ENCODE measurements at places on chromosomes 7 and 10.

DNA sequence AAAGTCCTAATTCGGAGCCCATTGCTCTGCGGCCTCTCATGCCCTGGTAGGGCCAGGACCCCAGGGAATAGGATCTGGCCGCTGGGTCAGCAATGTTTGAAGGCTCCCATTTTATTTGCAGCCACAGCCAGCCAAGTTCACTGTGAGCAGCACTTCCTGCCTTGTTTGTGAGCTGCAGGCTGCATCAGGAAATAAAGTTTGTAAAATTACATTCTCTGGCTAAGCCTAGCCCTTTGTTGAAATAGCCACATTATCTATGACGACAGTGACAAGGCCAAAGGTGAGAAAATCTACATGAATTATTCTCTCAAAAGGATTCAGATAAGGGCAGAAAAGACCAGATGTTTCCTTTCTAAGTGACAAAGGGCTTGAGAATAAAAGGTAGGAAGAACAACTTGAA is 23.7 kb upstream of the ITGB1 start:
- DNase-seq: no peak

- DNase-seq: no peak
Measured at GRCh38 chr10:84269773-84270172, 24.9 kb downstream of the RGR start.

GRCh38 chr10:34151481-34151880 is 663.6 kb downstream of the PARD3 start:
- DNase-seq: no peak

- no peak for DNase-seq
Measured at GRCh38 chr10:127952575-127952869, 45.6 kb downstream of the PTPRE start.

DNA sequence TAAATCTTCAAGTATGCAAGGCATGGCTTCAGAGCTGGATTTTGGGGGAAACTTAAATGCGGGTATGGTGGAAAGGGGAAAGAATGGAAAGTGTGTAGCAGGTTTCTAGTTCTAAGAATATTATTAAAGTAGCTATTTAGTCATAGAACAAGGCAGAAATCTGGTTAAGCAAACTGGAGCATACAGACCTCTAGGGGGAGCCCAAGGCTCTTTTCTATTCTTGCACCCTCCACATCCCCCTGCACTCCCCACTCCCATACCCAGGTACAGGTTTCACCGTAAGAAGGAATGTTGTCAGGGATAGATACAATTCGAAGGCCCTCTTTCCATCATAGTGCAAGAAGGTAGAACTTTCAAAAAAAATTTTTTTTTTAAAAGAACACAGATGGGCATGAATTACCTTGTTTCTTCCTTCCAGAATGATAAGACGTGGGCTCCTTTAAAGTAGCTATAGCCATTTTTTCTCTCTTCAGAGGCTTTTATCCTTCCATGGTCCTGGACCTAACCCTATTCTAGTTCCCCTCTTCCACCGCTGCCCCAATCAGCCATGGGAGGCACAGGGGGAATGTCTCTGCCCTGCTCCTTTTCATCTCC is 41.5 kb upstream of the SMIM30 start:
- DNase-seq: no peak

GRCh38 chr10:70162151-70162891 is 8.0 kb downstream of the SAR1A start:
- no peak for DNase-seq

DNA sequence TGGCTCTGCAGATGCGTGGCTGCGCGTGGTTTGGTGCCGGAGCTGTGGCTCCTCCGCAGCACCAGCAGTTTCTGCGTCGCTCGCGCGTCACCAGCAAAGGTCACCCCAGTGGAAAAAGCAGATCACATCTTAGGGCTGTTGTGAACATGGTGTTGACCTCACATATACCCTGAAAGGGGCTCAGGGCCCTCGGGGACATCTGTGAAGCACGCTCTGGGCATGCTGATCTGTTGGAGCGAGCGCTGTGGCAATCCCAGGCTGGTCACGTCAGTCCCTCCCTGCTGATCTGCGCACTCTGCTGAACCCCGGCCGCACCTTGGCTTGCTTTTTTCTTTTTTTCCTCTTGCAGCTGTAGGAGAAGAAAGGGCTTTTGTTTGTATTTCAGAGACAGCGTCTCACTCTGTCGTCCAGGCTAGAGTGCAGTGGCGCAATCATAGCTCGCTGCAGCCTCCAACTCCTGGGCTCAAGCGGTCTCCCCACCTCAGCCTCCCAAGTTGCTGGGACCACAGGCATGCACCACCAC is 33.3 kb upstream of the AP5Z1 start:
- no peak for DNase-seq

GRCh38 chr7:30087371-30087770 is 47.4 kb upstream of the MTURN start:
- DNase-seq: no peak

DNA sequence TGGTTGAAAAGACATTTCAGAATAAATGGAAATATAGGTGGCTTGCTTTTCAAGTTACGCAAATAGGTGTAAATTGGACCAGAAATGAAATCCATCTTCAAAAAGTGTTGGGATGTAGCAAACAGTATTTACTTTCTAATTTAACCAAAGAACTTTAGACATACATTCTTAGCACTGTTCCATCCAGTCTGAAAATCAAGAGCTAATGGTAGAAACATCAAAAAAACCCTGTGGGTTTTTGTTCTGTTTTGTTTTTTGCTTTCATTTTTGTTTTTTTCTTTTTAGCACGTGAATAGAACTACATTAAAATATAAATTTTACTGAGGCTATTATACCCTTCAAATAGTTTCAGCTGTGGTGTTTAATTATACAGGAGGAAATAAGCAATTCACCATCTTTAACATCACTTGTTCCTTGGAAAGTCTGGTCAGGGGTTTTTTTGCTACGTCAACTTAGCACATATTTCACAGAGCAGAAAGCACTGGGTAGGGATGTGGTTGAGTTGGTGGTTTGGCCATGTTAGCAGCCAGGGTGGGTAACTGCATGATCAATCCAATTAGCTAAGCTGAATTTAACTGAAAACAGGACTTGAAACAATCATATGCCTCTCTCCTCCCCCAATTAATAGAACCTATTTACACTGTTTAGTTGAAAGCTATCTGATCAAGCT is 275.4 kb upstream of the PFKP start:
- no peak for DNase-seq

DNA sequence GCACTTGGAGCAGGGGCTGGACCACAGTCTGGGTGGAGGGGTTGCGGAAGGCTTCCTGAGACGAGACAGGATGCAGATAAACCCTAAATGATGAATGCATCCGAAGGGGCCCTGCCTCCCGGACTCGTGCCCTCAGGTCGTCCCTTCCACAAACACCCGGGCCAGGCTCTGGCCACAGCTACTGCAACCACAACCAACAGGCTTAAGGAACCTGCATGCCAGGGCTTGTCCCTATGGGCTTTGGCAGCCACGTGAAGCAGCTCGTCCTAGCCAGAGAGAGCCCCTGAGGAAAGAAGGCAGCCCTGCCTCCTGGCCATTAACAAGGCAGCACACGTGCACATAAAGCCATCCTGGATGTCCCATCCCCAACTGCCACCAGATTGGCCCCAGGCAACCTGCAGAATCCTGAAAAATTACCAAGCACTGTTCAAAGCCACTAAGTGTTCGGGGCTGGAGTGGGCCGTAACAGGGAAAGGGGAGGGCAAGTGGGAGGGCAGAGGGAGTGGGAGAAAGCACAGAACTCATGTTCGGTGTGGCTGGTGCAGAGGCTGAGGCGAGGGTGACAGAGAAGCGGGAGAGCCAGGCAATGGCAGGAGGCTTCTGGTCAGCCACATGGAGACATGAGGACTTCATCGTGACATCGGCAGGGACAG is 62.7 kb downstream of the MAD1L1 start:
- DNase-seq: no peak

- DNase-seq: no peak
Measured at GRCh38 chr7:16365952-16366351, 55.4 kb downstream of the CRPPA start.

- DNase-seq: no peak
Measured at GRCh38 chr10:85645926-85646711, 720.5 kb downstream of the GRID1 start.

GRCh38 chr7:13041368-13041988 is 354.0 kb downstream of the ARL4A start:
- DNase-seq: no peak

DNA sequence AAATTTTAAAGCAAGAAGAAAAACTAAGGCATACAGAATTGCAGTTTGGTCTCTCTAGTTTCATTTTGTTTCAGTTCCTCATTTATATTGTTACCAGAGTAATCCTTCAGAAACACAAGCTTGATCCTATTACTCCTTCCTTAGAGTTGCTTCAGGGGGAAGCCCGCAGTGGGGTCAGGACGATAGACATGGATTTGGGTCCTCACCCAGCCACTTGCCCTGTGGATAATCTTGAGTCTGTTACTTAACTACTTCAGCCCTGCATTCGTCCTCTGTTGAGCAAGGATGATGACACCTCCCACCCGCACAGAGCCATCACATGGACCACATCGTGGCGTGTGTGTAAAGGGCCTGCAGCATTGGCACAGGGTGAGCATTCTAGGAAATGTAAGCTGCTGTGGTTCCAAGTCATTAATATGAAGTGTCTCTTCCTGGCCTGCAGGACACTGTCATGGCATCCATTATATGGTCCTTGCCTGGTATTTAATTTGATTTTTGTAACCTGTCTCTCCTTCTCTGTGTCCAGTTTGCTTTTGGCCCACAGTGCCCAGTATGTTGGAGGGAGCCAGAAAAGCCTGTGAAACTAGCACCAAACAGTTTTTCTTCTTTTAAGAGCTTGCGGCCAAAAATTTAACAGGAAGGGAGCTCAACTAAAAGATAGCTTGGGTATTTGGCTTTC is 111.2 kb downstream of the EEPD1 start:
- no peak for DNase-seq

- DNase-seq: no peak
Measured at GRCh38 chr7:134968110-134968509, 18.2 kb upstream of the AGBL3 start.

DNA sequence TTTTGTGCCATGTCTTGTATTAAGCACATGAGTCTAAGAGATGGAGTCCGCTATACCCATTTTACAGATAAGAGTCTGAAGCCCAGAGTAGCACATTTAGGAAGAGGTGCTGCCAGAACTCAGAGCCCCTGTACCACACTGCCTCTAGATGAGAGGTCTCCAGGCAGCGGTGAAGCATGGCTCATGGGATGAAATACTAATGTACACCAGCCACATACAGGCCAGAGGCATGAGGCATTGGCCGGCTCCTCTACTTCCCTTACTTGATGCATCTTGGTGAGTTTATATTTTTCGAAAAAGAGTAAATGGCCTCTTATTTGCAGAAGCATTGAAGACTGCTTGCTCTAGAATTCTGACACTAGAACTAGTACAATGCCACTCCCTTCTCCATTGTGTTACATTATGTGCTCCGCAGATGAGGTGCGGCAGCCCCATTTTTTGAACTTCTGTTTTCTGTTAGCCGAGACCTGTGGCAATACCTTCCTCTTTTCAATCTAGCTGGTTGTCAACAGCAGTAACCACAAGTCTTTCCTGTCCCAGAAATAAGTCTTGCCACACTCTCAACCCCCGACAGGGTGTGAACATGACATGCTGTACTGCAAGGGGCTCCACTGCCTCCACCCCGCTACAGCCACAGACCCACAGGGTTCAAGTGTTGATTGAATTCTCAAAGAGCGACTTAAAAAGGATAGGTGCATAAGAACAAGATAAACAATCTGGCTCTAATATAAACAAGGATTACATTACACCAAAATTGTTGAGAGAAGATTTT is 145.3 kb downstream of the CELF2 start:
- DNase-seq: no peak

DNA sequence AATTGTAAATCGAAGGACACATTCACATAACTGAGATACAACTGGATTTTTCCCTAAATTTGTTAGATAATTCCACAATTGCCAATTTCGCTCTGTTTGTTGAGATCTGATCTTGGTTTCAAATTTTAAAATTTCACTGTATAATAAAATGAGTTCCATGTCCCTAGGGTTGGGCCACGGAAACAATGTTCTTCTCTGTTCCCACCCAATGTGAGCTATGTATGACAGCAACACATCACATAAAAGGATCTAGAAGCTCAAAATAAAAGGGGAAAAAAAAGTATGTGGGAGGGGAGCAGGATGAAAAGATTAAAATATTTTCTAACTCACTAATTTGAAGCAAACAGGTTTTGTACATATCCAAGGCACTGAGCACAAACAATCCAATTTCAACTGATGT is 287.8 kb upstream of the MKLN1 start:
- no peak for DNase-seq

GRCh38 chr7:137446025-137446424 is 102.5 kb upstream of the PTN start:
- no peak for DNase-seq

DNA sequence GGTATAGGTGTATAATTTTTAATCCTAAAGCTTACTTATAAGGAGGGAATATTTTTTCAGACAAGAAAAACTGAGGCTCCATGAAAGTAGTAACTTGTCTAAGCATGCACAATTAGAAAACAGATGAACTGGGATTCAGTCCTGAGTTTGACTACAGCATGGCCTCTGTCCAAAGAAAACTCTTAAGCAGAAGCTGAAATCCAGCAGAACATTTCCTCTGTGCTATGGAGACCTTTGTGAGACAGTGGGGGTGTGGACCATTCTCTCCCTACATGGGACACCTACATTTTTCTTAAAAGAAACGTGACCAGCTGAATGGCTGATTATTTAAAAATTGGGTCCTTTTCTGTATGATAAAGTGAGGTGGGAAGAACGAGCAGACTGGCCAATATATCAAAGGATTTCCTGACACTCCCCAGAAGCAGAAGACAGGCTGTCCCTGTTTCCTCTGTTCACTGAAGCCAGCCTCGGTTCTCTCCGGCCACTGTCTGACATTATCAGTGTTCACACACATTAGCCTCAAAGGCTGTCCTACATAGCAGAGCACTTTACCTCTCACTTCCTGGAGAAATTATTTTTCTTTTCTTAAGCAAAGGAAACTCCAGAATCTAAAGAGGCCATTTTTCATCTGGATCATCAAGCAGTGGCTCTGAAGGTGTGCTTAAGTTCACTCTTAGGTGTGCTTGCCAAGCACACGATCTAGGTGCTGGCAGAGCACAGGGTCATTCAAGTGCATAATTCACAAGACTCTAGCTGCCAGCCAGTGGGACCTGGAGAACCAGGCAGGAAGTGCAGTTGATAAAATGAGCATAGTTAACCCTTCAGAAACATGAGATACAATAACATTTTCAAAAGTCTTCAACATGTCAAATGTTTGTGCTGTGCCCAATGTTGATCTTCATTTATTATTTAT is 40.4 kb upstream of the KIAA1217 start:
- no peak for DNase-seq

GRCh38 chr7:1713502-1714484 is 43.7 kb downstream of the ELFN1 start:
- DNase-seq: no peak

Data from amygdala (tissue), 56 donors.